ENCODE measurements at places on chromosomes 5 and 9. TPM values are rescaled to one million over a fixed set of nuclear protein-coding genes. Genes with fewer than 3 reads are reported as not detected.

The SLC4A9 gene
- not detected for total RNA-seq

The ZNF879 gene
- total RNA-seq = 4.2 TPM

The FSTL4 gene
- not detected for total RNA-seq

The PCDHA7 gene
- total RNA-seq = 0.36 TPM

The GABBR2 gene
- 0.81 TPM for total RNA-seq

The PRR16 gene
- 42.9 TPM for total RNA-seq

The HMCN2 gene
- total RNA-seq = 0.61 TPM

The KCNV2 gene
- not detected for total RNA-seq

The IL9 gene
- not detected for total RNA-seq

All from hair follicle dermal papilla cell (primary cell).